ENCODE measurements at places on chromosomes 2 and 18.

- no peak for DNase-seq
Measured at GRCh38 chr2:118720866-118721265, 126.6 kb downstream of the EN1 start.

- peak; percentile 17 for DNase-seq
Measured at GRCh38 chr2:171086352-171087290, 74.1 kb downstream of the TLK1 start.

DNA sequence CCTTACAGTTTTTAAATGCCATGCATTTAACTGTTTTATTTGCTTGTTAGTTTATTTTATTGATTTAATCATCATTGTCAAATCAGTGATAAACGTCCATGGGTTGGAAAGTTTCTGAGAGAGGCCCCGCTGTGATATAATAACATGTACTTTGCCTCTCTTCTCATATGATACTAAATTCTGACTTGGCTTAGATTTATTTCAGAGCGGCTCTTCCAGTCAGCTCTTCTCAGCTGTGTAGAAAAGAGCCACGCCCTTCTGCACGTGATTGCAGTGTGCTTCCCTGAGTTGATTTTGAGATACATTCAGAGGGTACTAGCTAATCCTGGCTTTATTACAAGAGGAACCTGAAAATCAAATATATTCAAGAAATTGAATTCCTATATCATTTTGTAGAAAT is 218.6 kb downstream of the KCNE4 start:
- no peak for DNase-seq

- DNase-seq = peak; percentile 21
Measured at GRCh38 chr2:56314796-56315195, 131.0 kb downstream of the CCDC85A start.

- no peak for DNase-seq
Measured at GRCh38 chr2:8679827-8680731, 1.8 kb upstream of the ID2 start.

DNA sequence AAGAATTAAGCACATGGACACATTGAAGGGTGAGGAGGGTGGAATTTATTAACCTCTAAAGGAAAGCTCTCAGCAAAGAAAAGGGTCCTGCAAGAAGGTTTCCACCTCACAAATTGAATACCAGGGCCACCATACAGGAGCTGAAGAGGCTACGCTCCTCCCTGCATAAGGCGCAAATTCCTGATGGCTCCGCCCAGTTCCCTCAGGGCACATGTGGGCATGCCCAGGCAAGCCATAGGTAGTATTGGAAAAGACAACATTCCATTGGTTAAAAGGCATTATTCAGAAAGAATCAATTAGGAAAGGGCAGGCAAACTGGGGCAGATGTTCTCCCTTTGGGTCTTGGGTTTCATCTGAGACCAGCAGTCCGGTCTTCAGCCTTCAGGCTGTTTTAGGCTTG is 161.2 kb downstream of the PTPRM start:
- DNase-seq = no peak

DNA sequence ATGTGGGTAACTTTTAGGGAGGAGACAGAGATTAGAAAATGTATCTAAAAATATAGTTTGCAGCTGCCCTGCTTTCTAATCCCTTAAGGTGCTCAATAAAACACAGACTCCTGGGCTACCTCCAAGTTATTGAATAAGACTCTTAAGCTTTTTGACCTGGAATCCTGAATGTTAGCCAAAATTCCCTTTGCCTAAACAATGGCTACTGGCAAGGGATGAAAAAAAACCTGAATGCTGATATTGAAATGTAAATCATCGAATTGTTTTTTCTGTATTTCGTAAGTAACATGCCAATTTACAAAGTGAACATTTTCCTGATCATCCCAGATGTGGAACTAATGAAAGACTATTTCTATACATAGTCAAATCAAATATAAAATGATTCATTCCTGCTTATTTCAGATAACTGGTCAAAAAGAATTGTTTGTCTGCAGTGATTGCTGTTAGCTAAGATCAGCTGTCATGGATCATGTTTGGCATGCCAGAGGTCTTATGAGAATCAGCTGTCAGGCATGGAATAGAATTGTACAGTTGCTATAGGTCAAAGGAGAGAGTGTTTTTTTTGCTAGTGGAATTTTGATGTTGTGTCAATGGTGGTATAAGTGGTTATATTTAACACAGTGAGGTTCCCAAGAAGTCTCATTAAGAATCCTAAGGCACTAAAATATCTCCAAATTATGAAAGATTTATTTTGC is 363.6 kb upstream of the CWC22 start:
- DNase-seq = no peak

DNA sequence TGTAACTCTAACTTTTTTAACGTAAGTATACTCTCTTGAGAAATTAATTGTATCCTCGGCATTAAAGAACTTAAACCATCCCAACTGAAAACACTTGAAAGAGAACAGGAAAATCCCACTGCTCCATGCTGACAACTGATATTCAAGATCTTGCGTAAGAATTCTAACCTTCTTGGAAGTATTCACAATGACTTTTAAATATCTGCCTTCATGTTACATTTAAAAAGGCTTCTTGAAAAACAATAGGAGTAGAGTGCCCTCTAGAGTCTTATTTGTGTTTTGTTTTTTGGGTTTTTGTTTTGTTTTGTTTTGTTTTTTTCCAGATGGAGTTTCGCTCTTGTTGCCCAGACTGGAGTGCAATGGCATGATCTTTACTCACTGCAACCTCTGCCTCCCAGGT is 65.4 kb upstream of the DNAJC10 start:
- peak; percentile 40 for DNase-seq

DNA sequence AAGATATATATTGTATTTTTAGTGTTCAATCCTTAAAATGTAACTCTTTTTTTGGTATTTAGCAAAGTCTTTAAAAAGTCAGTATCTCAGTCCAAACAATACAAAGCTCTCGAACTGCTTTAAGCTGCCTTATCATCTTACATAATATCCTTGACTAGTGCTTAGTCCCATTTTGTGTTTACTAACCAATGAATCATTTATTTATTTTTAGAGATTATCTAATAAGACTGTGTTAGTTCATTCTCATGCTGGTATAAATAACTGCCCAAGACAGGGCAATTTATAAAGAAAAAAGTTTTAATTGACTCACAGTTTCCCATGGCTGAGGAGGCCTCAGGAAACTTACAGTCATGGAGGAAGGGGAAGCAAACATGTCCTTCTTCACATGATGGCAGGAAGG is 248.3 kb upstream of the KYNU start:
- DNase-seq = no peak

DNA sequence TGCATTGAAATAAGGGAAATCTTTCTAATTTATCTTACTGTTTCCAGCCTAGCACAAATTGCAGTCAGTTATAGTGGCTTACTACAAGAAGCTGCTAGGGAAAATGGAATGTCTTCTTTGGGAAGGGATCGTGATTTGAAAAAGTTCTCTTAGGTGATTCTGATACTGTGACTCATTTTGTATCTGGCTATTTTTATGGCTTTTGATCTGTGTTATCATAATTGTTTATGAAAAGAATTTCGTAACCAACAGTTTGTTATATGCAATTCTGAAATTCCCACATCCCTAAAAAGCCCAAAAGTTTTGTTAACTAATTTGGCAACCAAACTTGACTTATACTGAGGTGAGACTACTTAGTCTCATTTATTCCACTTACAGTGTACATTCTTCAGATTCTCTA is 12.4 kb downstream of the PTPN4 start:
- DNase-seq = no peak

DNA sequence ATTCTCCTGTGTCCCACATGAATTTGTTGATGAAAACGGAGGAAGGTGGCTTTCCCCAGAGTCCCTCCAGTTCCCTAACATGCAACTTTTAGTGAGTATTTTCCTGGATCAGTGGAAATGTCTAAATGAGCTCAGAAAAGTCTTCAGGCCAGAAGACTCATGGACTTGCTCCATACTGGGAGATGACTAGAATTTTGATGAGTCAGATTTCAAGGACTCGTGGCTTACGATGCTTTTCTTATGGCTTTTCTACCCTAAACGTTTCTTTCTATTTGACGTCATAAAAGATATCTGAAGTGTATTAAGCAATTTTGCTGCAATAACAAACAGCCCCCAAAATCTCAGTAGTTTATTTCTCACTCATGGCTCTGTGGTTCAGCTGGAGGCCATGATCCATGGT is 397.6 kb downstream of the FBXO15 start:
- DNase-seq = no peak

DNA sequence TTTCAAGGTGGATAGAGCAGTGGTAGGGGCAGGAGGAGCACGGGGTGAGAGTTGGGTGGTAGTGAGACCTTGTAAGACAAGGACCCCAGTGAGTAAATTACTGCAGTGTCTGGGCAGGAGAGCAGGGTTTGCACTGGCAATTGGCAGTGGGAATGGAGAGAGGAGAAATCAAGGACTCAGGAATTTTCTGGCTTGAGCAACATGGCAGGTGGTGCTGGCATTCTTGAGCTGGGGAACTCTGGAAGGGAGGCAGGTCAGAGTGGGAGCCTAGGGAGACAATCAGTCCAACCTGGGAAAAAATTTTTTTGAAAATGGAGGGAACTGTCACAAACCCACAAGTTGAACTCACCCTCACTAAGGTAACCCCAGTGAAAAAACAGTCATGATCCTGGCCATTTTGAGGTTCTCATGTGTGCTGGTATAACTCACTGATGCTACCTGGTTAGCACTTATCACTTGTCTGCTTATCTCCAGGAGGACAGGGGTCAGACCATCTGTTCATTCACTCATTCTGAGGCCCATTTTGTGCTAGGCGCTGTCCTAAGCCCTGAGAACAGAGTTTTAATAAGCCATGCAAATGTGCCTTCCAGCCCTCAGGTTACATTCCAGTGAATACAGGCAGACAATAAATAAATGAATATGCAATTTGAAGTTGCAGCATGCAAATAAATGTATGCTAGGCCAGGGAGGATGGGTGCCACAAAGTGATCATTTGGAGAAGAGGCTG is 92.2 kb upstream of the SEC11C start:
- DNase-seq = no peak

- no peak for DNase-seq
Measured at GRCh38 chr2:22002066-22002465, 878.3 kb downstream of the TDRD15 start.

DNA sequence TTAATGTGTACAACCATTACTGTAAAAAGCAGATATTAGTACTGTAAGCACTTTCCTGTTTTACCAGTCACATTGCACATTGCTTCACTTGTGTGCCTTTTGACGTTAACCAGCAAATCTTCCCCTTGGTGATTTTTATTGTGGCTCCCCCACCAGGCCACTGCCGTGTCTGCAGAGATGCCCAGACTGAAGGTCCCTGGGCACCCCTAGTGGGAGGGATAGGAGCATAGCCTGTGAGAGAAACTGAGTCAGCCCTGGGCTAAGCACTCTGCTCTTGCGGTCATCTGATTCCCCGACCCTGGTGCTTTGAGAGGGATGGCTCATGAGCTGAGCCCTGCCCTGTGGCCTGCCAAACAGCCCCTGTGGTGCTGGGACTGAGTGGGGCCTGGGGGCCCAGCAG is 73.4 kb downstream of the INPP4A start:
- no peak for DNase-seq

DNA sequence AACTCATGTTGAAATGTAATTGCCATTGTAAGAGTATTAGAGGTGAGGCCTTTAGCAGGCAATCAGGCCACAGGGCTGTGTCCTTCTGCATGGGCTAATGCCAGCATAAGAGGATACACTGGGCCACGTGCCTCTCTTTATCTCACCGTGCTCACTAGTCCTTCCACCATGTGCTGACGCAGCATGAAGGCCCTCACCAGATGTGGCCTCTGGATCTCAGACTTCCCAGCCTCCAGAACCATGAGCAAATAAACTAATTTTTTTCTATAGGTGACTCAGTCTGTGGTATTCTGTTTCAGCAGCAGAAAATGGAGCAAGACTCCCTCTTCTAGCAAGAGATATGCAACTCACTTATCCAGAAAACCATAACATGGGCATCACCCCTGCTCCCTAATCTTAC is 149.7 kb upstream of the ZNF236 start:
- DNase-seq = no peak

DNA sequence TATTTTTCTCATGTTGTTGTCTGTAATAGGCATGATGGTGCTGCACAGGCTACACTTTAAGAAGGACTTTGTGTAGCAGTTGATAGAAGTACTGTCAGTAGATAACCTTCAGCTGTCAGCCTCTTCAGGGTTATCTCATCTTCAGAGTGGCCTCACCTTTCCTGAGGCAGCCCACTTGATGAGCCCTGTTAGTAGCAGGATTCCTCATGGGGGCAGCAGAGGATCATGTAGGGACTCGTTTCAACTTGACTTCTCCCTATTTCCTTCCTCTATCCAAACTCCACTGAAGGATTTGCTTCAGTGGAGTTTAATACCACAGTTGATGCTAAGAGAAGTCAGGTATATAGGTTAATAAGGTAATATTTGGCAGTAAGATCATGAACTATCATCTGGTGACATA is 530.3 kb upstream of the FSIP2 start:
- DNase-seq = no peak

DNA sequence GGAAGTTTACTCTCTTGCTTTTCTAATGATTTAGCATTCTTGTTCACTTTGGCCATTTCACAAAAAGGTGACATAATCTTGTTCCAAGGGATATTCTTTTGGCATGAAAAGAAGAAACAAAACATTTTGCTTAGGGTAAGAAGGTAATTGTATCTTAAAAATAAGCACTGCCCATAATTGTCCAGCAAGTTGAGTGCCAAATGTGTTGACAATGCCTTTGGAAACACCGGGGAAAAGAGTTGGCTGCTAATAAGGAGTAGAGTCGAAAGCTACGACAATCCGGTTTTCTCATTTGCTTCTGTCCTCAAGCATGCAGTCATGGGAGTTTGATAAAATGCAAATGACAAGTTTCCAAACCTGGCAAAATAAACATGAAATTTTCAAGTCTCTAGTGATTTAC is 27.3 kb downstream of the ITGAV start:
- DNase-seq = no peak

DNA sequence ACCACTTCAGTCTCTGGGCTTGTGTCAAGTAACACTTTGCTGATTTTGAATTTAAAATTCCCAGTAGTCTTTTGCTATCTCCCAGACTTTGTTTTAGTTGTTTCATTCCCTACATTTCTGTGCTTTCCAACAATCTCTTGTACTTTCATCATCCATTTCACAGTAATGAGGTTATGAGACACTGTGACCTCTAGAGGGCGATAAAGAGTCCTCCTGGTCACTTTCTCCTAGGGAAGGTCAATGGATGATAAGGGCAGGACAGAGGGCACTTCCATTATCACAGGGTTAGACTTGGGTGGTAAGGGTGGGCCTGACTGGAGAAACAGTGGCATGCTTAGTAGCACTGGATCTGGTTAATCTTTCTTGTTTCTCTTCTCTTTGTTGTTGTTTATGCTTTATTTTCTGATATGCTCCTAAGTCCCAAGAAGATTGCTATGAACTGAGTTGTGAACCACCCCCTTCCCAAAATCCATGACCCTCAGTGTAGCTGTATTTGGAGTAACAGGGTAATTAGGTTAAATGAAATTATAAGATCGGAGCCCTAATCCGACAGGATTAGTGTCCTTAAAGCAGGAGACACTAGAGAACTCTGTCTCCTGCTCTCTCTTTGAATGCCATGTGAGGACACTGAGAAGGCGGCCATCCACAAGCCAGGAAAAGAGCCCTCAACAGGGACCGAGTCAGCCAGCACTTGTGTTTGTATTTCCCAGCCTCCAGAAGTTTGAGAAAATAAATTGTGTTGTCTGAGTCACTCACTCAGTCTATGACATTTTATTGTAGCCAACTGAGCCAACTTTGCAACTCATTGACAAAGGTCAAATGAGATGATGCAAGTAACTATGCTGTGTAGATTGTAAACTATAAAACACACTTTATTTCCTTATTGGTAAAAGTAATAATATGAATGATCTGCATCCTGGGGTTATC is 779.2 kb downstream of the CNTNAP5 start:
- DNase-seq = no peak

GRCh38 chr2:5695654-5696403 is 3.6 kb downstream of the SOX11 start:
- DNase-seq = no peak

- no peak for DNase-seq
Measured at GRCh38 chr2:62287899-62288880, 92.3 kb downstream of the B3GNT2 start.
